ENCODE measurements at places on chromosomes 1 and 21.
A peak's percentile ranks its signal among the peaks of the same experiment; 100 is the strongest.

GRCh38 chr1:202967684-202968281 lies 726 bp upstream of the CYB5R1 start:
- H3K27ac ChIP-seq, result peak overlapping the region; percentile 95
- DNase-seq, result no peak
- peak overlapping the region; percentile 86 for H3K4me3 ChIP-seq
- H3K27me3 ChIP-seq, result peaks cover 3% of the 10 kb centered on the region
- peaks cover 5% of the 10 kb centered on the region for H3K36me3 ChIP-seq

DNA sequence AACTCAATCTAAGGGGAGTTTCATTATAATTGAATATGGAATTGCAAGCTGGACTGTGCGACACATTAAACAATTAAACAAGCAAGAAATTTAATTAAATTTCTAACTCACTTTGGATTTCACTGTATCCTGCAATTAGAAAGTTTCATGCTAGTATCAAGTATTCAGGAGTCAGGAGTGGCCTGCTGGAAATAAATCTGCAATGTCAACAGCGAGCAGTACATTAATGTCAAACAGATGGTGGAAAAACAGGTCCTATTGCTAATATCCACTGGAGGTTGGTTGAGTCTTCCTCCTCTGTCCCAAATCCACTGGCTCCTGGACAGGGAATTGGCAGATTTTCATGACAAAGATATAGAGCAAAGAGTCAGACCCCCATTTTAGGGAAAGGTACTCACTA lies 237.1 kb downstream of the VAV3 start:
- DNase-seq, result no peak
- no peaks in the 10 kb centered on the region for H3K4me1 ChIP-seq
- no peak overlapping the region for H3K4me3 ChIP-seq
- H3K36me3 ChIP-seq, result no peaks in the 10 kb centered on the region

DNA sequence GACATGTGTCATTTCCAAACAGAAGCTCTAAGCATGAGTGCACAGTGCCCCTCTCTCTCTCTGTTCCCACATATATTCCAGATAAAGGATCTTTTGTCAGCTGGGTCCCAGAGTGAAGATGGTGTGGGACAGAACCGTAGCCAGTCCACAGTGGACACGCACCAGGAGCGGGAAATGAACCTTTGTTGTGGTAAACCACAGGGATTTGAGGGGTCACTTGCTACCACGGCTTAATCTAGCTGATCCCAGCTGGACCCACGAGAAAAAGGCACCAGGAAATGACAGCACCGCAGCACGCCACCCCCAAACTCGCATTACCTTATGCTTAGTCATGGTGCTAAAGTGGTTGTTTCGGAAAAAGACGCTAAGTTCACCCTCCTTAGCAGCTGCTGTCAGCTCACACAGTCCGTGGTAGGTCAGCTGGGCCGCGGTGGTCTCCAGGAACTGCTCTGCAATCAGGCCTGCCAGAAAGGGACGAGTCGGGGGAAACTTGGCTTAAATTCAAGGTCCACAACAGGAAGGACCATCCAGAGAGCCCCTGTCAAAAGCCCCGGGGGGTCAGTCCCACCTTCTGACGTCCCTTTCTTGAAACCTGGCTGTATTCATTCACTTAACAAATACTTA lies 7.5 kb downstream of the MINDY1 start:
- no peak overlapping the region for H3K4me3 ChIP-seq
- no peaks in the 10 kb centered on the region for H3K27me3 ChIP-seq
- peaks cover 15% of the 10 kb centered on the region for H3K36me3 ChIP-seq
- H3K4me1 ChIP-seq, result peaks cover 9% of the 10 kb centered on the region
- DNase-seq, result no peak

GRCh38 chr1:101044749-101045148 lies 19.2 kb upstream of the DPH5 start:
- H3K4me1 ChIP-seq, result no peaks in the 10 kb centered on the region
- H3K27ac ChIP-seq, result no peak overlapping the region
- no peak for DNase-seq
- H3K36me3 ChIP-seq, result peaks cover 11% of the 10 kb centered on the region
- no peaks in the 10 kb centered on the region for H3K27me3 ChIP-seq

DNA sequence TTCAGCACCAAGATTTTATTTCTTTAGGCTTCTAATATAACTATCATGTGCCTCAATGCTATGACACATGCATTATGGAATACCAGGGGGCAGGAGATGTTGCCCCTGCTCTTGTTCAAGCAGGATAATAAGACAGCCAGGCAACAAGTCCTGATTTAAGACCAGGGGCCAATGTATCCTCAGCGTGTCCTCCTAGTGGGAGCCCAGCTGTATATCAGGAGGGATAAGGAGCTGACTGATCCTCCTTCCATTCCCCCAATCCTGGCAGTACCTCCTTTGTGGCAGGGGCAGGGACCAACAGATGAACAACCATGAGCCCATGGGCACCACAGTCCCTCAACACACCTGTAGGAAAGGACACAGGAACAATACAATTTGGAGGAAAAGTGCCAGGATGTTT lies 29.3 kb downstream of the SORT1 start:
- DNase-seq, result no peak
- H3K4me3 ChIP-seq, result no peak overlapping the region
- no peaks in the 10 kb centered on the region for H3K27me3 ChIP-seq
- no peak overlapping the region for H3K27ac ChIP-seq

- no peak for DNase-seq
- peaks cover 6% of the 10 kb centered on the region for H3K27me3 ChIP-seq
- H3K36me3 ChIP-seq, result no peaks in the 10 kb centered on the region
- H3K4me3 ChIP-seq, result no peak overlapping the region
- peaks cover 13% of the 10 kb centered on the region for H3K4me1 ChIP-seq
These were observed 19.1 kb upstream of the CHRM3 start for GRCh38 chr1:239367196-239367810.

GRCh38 chr21:40231979-40232378 lies 364.7 kb downstream of the PCP4 start:
- no peak overlapping the region for H3K4me3 ChIP-seq
- H3K4me1 ChIP-seq, result peaks cover 3% of the 10 kb centered on the region
- H3K27ac ChIP-seq, result no peak overlapping the region
- no peaks in the 10 kb centered on the region for H3K36me3 ChIP-seq
- H3K27me3 ChIP-seq, result no peaks in the 10 kb centered on the region
- no peak for DNase-seq

- no peaks in the 10 kb centered on the region for H3K27me3 ChIP-seq
- no peak overlapping the region for H3K4me3 ChIP-seq
- no peak overlapping the region for H3K27ac ChIP-seq
- DNase-seq, result no peak
These were observed 13.0 kb upstream of the MORC3 start for GRCh38 chr21:36306872-36307534.

GRCh38 chr1:167713330-167714081 lies 8.3 kb upstream of the MPZL1 start:
- peak overlapping the region; percentile 87 for H3K4me3 ChIP-seq
- peaks cover 8% of the 10 kb centered on the region for H3K4me1 ChIP-seq
- peaks cover 20% of the 10 kb centered on the region for H3K27me3 ChIP-seq

DNA sequence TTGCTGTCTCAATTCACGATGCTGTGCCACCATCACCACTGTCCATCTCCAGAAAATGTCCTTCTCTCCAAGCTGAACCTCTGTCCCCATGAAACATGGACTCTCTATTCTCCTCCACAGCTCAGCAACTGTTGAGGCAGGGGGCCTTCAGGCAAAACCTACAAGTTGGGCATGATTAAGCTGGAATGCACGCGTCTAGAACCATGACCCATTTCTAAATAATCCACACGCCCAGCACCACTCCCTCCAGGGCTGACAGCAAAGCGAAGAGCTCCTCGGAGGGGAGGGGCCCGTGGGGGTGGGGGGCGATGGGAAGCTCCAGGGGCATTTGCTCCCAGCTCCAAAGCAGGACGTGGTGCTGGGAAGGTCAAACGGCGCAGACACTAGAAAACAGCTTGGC lies 3.3 kb upstream of the HES5 start:
- H3K27ac ChIP-seq, result no peak overlapping the region
- H3K4me3 ChIP-seq, result no peak overlapping the region
- DNase-seq, result no peak
- H3K27me3 ChIP-seq, result peaks cover 48% of the 10 kb centered on the region

DNA sequence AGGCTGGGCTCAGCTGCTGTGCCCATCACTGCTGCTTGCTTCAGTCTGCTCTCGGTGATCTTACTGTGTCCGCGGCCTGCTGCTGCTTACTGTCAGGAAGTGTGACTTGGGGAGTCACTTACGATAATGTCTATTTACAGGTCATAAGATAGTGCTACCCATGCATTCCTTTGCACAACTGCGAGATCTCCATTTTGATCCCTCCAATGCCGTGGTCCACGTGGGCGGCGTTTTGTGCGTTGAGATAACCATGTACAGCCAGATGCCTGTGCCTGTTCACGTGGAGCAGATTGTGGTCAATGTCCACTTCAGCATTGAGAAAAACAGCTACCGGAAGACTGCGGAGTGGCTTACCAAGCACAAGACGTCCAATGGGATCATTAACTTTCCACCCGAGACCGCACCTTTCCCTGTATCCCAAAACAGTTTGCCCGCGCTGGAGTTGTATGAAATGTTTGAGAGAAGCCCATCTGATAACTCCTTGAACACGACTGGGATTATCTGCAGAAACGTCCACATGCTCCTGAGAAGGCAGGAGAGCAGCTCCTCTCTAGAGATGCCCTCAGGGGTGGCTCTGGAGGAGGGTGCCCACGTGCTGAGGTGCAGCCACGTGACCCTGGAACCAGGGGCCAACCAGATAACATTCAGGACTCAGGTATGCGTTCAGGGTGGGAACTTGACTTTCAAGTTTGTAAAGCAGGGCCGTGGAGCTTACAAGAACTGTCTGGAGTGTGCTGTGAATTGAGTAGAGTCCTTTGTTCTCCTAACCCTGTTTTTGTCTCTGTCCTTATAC lies 24.4 kb upstream of the PWP2 start:
- peak overlapping the region; percentile 81 for H3K27ac ChIP-seq
- H3K4me1 ChIP-seq, result peaks cover 13% of the 10 kb centered on the region
- no peaks in the 10 kb centered on the region for H3K27me3 ChIP-seq

- H3K36me3 ChIP-seq, result no peaks in the 10 kb centered on the region
- H3K4me1 ChIP-seq, result peaks cover 27% of the 10 kb centered on the region
- no peak overlapping the region for H3K4me3 ChIP-seq
- no peak for DNase-seq
These were observed 346.7 kb downstream of the NUF2 start for GRCh38 chr1:163668472-163668871.

DNA sequence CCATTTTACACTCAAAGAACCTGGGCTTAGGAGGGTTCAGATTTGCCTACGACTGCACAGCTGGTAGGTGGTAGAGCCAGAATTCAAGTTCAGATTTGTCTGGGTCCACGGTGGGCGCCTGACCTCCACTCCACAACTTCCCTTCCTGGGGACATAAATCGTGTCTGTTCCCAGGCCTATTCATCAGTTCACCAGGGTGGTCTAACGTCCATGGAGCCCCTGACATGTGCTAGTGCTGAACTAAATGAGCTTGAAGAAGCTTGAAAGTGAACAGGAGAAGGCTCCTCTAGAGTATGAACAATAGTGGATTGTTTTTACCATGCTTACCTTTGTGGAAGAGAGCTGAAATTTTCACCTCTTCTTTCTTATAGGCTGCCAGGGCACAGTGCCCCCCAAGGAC lies 32.5 kb upstream of the KIF1B start:
- H3K4me1 ChIP-seq, result no peaks in the 10 kb centered on the region
- H3K4me3 ChIP-seq, result no peak overlapping the region
- H3K36me3 ChIP-seq, result peaks cover 40% of the 10 kb centered on the region
- no peak overlapping the region for H3K27ac ChIP-seq
- no peaks in the 10 kb centered on the region for H3K27me3 ChIP-seq
- no peak for DNase-seq

- H3K4me3 ChIP-seq, result no peak overlapping the region
- DNase-seq, result no peak
- H3K36me3 ChIP-seq, result no peaks in the 10 kb centered on the region
- H3K27ac ChIP-seq, result no peak overlapping the region
- no peaks in the 10 kb centered on the region for H3K27me3 ChIP-seq
These were observed 268.4 kb upstream of the DUSP10 start for GRCh38 chr1:222010306-222010705.

- DNase-seq, result no peak
- no peak overlapping the region for H3K4me3 ChIP-seq
- H3K4me1 ChIP-seq, result peaks cover 33% of the 10 kb centered on the region
- no peaks in the 10 kb centered on the region for H3K27me3 ChIP-seq
These were observed 204.7 kb downstream of the BARHL2 start for GRCh38 chr1:90512441-90512840.

DNA sequence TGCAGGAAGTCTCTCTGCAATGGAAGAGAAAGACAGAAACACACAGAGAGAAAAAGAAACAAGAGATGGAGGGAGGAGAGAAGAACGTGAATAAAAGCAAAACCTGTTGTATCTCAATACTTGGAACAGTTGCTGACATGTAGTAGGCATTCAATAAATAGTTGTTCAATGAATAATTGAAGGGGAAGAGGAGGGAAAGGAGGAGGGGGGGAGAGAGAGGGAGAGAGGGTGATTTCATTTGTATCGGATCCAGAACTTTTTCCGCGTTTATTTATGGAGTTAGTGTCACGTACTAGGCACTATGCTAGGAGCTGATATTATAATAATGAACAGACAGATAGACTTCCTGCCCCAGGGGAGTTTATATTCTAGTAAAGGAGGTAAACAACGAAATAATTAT lies 144.1 kb downstream of the OMA1 start:
- H3K36me3 ChIP-seq, result no peaks in the 10 kb centered on the region
- peaks cover 7% of the 10 kb centered on the region for H3K27me3 ChIP-seq
- H3K4me3 ChIP-seq, result no peak overlapping the region
- no peaks in the 10 kb centered on the region for H3K4me1 ChIP-seq
- DNase-seq, result no peak
- H3K27ac ChIP-seq, result no peak overlapping the region

DNA sequence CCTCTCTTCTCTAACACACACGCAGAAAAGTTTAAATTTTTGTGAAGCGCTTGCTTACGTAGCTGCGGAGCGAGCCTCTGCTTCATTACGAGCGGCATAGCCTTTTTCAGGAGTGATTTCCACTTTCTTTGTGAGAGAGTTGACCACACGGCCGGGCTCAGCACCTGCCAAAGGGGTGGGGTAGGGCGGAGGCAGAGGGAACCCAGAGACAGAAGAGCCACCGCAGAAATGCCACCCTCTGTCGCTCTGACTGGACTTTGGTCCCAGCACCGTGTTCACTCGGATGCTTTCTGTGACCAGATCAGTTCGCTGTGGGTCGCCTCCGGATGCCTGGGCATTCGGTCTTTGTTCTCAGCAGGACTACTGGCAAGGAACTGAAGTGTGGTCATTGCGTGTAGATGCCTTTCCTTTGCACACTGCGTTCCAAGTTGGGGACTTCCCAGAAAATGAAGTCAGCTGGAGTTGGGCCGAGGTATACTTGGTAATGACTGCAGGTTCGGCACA lies 883 bp downstream of the CHODL start:
- no peak overlapping the region for H3K27ac ChIP-seq
- peak; percentile 11 for DNase-seq
- peaks cover 4% of the 10 kb centered on the region for H3K4me1 ChIP-seq
- H3K36me3 ChIP-seq, result no peaks in the 10 kb centered on the region
- H3K4me3 ChIP-seq, result peak overlapping the region; percentile 72

Measured in progenitor cell of endocrine pancreas (in vitro differentiated cells).